ENCODE measurements at places on chromosomes 3 and 15.

- no peak for DNase-seq
These were observed 24.4 kb downstream of the SLC2A2 start for GRCh38 chr3:171001957-171002694.

GRCh38 chr15:65881766-65882434 lies 12.6 kb downstream of the RAB11A start:
- no peak for DNase-seq

GRCh38 chr15:49847423-49848281 lies 226.8 kb downstream of the DTWD1 start:
- DNase-seq = no peak

GRCh38 chr3:25150199-25150598 lies 277.9 kb upstream of the RARB start:
- DNase-seq = no peak

DNA sequence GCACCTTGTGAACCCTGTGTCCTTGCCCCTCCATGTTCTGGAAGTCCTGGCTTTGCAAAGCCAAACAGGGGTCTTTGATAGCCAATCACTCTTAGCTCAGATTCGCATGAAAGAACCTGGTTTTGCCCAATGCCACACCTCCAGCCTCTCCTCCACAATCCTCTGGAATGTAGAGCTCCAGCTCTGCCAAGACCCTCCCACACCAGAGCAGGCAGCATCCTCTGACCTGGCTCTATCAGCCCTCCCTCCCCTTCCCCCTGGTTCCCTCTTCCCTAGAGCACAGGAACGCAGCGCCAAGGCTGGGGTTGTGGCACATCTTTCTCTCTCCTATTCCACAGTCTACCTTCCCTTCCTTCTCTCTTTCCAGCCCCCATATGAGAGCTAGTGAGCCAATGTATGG lies 133.3 kb downstream of the RPLP1 start:
- no peak for DNase-seq

DNA sequence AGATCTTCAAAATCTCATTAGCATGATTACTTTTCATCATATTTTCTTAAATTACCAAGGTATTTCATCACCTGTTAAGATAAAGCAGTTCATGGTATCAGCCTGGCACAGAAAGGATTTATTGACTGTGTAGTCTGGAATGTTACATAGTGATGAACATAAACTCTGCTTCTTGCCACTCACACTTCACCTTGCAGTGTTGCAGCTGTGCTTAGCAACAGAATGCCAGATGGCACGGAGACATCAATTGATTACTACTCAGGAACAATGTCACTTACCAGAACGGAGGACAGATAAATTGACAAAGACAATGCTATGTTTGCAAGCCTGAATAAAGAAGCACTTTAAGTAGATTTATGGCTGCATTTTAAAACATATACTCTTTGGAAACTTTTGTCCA lies 15.0 kb upstream of the BCHE start:
- DNase-seq = no peak

GRCh38 chr3:24741506-24741905 lies 246.9 kb upstream of the THRB start:
- no peak for DNase-seq

GRCh38 chr3:143103652-143104051 lies 15.9 kb upstream of the CHST2 start:
- DNase-seq = no peak

GRCh38 chr15:49424954-49425353 lies 1.9 kb downstream of the FGF7 start:
- no peak for DNase-seq

DNA sequence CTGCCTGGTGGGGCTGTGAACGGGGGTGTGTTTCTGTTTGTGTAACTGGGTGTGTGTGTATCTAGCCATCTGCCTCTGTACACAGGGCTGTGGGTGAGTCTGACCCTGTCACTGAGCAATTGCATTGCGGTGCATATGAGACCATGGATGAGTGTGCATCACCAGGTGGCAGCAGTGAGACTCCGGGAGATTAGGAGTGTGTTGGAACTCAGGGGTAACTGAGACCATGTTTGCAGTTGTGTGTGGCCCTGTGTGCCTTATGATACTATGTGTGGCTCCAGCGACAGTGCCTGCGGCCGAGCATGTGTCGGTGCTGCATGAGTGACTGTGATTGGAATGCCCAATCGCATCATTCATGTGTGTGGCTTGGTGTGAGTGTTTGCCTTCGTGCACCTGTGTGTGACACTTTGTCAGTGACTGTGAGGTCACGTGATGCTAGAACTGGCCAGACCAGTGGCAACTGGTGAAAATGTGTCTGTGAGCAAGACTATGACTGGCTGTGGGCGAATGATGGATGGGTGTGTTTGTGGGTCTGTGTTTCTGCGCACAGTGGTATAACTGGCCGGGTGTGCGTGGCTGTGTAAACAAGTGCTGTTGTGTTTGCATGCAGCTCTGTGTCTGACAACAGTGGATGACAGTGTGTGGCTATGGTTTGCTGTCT lies 14.0 kb downstream of the VILL start:
- peak; percentile 77 for DNase-seq

- peak; percentile 54 for DNase-seq
These were observed 1.0 kb downstream of the PDE12 start for GRCh38 chr3:57557085-57557537.

- no peak for DNase-seq
These were observed 63.7 kb downstream of the ALCAM start for GRCh38 chr3:105430455-105430854.

- no peak for DNase-seq
These were observed 172.2 kb upstream of the STRIT1 start for GRCh38 chr3:155465664-155466063.

DNA sequence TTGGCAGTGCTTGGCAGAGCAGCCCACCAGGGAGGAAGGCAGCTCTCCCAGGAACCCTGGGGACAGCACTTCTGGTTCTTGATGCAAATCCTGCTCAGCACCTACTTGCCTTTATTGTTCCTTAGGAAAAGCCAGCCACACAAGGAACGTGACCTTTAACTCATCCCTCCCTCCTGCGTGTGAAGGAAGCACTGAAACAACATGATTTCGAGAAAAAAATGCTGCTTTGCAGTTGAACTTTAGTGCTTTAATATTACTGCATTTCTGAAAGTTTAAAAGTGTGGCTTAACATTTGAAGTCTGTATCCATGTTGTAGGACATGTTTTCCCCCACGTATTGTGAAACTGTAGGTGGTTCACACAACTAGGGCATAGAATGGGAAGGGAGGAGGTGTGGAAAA lies 50.4 kb upstream of the CTNNB1 start:
- DNase-seq = no peak

- no peak for DNase-seq
These were observed 21.6 kb downstream of the IFT57 start for GRCh38 chr3:108200578-108200977.

- peak; percentile 56 for DNase-seq
These were observed 278.9 kb downstream of the KLF13 start for GRCh38 chr15:31605467-31605931.

GRCh38 chr15:63244976-63245645 lies 32.3 kb upstream of the APH1B start:
- DNase-seq = no peak

- DNase-seq = peak; percentile 58
These were observed 92.0 kb downstream of the PLXNA1 start for GRCh38 chr3:127074900-127075360.

Measured in hepatic stellate cell (primary cell).